ENCODE measurements at places on chromosomes 5 and 9.

- no peak for DNase-seq
Measured at GRCh38 chr5:103340717-103341388, 82.3 kb downstream of the MACIR start.

DNA sequence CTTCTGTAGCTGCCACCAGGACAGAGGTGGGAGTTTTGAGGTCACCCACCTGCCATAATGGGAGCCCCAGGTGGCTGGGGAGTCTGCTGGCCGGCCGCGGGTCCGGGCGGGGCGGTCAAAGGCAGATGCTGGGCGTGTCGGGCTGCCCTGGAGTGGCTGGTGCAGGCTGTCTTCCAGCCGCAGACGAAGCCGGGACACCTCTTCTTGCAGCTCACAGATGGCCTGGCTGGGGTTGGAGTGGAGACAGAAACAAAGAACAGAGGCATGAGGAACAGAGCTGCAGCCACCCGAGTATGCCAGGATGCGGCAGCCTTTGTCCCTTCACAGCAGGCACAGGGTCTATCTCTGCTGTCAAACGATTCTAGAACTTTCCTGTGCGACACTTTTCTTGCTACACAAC, 18.0 kb downstream of the ORM2 start:
- no peak for DNase-seq

DNA sequence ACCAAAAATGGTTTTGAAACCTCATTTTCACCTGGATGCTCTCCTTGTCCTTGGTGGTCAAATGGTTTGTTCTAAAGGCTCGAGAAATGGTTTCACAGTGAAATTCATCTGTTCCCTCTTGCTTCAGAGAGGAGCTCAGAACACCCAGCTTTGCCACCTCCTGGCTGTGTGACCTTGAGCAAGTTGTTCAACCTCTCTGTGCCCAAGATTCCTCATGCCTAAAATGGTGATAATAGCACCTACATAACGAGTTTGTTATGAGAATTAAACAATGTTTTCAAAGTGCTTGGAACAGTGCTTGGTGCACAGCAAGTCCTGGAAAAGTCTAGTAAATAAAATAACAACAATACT, 6.5 kb upstream of the GADD45G start:
- DNase-seq: no peak

DNA sequence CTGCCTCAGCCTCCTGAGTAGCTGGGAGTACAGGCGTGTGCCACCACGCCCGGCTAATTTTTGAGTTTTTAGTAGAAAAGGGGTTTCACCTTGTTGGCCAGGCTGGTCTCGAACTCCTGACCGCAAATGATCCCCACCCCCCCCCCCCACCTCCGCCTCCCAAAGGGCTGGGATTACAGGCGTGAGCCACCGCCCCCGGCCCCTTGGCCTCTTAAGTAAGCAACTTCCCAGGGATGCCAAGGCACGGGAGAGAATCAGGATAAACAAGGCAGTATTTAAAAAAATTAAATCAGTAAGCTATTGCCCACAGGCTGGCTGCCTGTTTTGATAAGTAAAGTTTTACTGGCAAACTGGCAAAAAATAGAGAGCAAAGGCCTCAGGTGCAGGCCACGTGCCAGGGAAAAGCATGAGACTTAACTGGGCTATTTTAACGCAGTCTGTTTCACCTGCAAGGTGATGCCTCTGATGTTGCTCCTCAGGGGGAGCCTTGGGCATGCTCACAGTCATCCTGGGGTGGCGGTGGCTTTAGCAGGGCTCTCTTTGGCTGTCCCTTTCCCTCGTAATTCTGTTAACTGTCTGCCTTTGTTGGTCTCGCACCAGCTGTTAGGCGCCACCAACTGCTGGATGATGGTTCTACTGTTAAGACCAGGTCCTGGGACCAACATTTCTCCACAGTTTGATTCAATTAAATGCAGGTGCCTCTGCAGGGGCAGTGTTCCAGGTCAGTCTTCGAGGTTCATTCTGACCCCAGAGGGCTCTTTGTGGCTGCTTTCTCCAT, 19.4 kb upstream of the RNF130 start:
- no peak for DNase-seq

DNA sequence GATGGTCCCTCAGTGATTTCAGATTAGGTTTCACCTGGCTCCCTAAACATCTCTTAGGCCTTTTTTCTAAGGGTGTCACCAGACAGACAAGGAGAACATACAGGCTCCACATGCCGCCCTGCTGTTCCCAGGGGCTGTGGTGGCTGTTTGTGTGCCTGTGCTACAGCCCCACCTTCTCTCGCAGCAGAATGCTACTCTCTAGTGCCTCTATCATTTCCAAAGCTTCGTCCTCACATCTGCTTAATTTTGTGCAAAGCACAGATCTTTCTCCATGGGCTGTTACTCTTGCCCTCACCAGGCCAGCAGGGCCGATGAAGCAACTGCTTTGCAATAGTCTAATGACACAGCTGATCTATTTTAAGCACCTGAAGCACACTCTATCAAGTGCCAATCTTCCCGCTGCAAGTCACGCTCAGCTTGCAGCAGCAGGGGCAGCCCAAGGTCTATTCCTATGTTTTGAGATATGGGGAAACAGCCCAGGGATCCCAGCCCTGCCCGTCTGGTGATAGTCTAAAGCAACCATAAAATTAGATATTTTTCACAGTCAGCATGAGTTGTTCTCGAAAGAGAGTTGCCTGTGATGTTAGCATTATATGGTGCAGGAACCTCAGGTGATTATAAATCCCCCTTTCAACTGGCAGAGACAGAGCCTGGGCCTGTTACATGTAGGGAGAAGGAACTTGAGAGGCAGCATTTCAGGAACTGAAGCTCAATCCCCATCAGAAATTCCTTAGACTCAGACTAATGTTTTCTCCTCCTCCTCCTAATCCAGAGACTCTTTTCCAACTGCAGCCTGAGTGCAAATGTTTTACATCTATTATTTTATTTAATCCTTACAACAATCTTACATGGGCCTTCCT, 12.7 kb downstream of the ABLIM3 start:
- no peak for DNase-seq

- no peak for DNase-seq
Measured at GRCh38 chr5:118007262-118007661, 981.1 kb downstream of the DTWD2 start.

- DNase-seq: no peak
Measured at GRCh38 chr5:150082889-150083288, 3.5 kb downstream of the CSF1R start.

Data from esophagus squamous epithelium (tissue), 5 donors.